ENCODE measurements at places on chromosomes 7 and 10. TPM values are rescaled to one million over a fixed set of nuclear protein-coding genes. Genes with fewer than 3 reads are reported as not detected.

- DNase-seq, result no peak
These were observed 163.3 kb upstream of the RHEB start for GRCh38 chr7:151682831-151683614.

GRCh38 chr7:142784716-142785115 is 13.9 kb downstream of the PRSS2 start:
- DNase-seq, result no peak

DNA sequence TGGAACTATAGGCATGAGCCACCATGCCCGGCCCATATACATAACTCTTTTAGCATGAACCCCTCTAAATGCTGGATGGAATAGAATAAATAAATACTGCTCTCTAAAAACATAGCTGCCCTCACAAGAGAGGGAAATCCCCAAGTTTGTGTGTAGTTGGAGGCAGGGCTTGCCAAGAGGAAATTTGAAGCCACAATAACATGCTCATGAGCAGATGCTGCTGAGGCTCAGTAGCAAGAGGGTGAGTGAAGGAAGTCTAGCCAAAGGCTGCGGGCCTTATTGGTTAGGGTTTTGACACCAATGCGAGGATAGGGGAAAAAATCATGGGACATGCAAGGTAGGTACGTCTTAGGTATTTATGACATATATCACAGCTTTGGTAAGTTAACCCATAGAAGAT is 17.3 kb downstream of the TPK1 start:
- DNase-seq, result no peak

GRCh38 chr7:157555313-157555712 is 218.5 kb downstream of the DNAJB6 start:
- DNase-seq, result peak; percentile 92

- no peak for DNase-seq
These were observed 760.0 kb downstream of the PHTF2 start for GRCh38 chr7:78558566-78558965.

Gene SSC4D
- total RNA-seq, result 1.6 TPM

Gene PNLIPRP3
- not detected for total RNA-seq

Gene LZTS2
- 26.2 TPM for total RNA-seq

All from H4 (cell line).